ENCODE measurements at places on chromosomes 16 and 17.

- DNase-seq = no peak
Observed at GRCh38 chr16:12119562-12119961, 143.0 kb downstream of the SNX29 start.

GRCh38 chr17:27478901-27479538 is 22.8 kb downstream of the KSR1 start:
- DNase-seq = no peak

- no peak for DNase-seq
Observed at GRCh38 chr17:81322271-81323082, 27.4 kb upstream of the SLC38A10 start.

DNA sequence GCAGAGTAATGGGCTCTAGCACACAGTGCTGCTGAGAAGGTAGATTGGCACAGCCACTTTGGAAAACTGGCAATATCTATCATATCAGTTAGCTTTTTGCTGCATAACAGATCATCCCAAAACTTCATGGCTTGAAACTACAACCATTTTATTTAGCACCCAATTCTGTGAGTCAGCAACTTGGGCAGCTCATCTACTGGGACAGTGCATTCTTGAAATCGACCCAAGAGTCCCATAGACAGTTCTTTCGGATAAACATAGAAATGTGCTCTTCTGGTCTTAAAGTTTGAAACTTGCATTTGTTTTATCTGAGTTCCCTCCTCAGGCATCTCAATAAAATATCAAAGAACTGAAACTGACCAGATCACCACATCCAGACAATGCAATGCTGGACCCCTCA is 76.7 kb downstream of the CEP112 start:
- no peak for DNase-seq

Measured in stimulated activated CD4-positive, alpha-beta T cell treated with anti-CD3 and anti-CD28 coated beads, Interleukin-2, amount 100 ng/mL, for 4 hours (primary cell).